Fibroblast of skin of scalp (primary cell): ENCODE measurements at places on chromosomes 12 and 14.
A peak's percentile ranks its signal among the peaks of the same experiment; 100 is the strongest.

GRCh38 chr12:42474391-42474790, 115.2 kb downstream of the PRICKLE1 start:
- DNase-seq: peak; percentile 62

GRCh38 chr12:6959805-6960592, 8.8 kb downstream of the PTPN6 start:
- DNase-seq: no peak

DNA sequence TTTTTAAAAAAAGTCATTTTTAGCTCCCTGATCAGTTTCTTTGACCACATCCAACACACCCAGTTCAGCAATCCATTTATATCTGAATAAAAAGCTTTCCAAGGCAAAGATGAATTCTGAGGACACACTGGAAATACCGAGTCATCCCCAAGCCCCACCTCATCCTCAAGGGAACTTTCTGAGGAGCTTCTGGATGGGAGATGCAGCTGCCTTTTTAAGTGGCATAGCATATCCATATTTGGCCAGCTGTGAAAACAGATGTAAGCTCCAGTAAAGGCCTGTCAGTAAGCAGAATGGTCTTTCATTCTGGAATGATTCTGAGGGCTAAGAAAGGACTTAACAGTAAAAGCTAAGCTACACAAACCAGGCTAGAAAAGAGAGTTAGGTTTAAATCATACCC, 18.4 kb downstream of the ZFYVE1 start:
- peak; percentile 90 for DNase-seq

DNA sequence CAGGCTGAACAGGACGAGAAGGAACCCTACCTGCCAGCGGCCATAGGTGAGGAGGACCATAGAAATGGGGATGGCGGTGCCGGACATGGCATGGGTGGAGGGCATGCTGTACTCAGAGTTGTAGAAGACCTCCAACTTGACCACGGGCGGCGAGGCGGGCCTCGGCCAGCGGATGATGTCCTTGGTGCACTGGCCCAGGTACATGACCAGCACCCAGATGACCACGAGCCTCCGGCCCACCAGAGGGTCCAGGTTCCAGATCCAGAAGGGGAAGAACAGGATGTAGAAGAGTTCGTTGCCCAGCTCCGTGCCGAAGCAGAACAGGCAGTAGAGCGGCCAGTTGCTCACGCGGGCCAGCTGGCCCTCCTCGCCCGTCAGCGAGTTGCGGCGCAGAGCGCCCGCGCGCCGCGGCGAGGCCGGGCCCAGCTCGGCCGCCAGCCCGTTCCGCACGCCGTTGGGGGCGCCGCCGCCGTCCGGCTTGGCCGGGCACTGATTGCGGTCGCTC, 582 bp downstream of the SGPP1 start:
- peak; percentile 30 for DNase-seq

GRCh38 chr12:96503976-96504375, 14.6 kb downstream of the CFAP54 start:
- no peak for DNase-seq

- DNase-seq: no peak
Observed at GRCh38 chr12:23455283-23455682, 494.2 kb downstream of the SOX5 start.

- no peak for DNase-seq
Observed at GRCh38 chr14:45194964-45195363, 58.0 kb downstream of the MIS18BP1 start.

DNA sequence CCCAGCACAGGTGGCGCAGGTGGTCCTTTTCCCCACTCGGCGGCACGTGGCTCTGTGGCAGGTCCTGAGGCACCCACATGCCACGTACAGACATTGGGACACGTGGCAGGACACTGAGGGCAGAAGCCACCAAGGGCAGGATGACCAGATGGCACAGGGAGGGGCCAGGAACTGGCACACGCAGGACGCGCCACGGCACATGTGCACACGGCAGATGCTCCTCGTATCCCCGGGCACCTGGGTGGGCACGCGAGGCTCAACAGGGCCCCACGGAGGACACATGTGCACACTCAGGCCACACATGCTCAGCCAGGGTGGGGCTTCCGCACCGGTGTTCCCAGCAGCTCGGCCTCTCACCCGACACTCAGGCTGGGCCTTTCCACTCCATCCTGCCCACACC, 52.0 kb downstream of the FBRSL1 start:
- no peak for DNase-seq

- no peak for DNase-seq
Observed at GRCh38 chr12:16599081-16599480, 6.9 kb downstream of the LMO3 start.

DNA sequence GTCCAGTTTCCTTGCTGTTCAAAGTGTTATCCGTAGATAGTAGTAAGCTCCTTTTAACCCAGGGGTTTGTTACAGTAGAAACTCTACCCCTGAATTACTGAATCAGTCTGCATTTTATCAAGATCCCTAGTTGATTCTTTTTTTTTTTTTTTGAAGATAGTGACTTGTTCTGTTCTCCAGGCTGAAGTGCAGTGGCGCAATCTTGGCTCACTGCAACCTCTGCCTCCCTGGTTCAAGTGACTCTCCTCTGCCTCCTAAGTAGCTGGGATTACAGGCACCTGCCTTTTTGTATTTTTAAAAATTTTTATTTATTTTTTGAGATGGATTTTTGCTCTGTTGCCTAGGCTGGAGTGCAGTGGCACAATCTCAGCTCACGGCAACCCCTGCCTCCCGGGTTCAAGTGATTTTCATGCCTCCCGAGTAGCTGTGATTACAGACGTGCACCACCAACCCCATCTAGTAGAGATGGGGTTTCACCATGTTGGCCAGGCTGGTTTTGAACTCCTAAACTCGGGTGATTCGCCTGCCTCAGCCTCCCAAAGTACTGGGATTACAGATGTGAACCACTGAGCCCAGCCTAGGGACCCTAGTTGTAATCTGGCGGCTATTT, 10.5 kb downstream of the LARP4 start:
- DNase-seq: no peak

DNA sequence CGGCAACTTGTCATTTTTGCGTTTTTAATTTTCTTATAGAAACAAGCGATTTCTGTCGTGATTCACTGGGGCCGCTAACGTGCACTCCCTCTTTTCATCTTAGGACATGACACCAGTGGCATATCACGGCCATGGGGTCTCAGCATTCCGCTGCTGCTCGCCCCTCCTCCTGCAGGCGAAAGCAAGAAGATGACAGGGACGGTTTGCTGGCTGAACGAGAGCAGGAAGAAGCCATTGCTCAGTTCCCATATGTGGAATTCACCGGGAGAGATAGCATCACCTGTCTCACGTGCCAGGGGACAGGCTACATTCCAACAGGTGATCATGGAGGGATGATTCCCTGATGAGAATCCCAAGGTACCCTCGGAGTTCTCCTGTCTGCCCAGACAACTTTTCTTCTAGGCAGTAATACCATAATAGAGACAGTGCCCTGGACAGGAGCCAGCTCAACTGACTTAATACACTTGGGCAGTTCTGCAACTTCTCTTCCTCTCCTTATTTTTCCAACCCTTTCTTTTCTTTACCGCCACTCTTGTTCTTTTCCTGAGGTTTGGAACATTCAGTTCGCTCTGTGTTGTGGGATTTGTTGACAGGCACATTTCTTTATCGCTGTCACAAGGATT, 821 bp downstream of the TMEM106C start:
- no peak for DNase-seq

DNA sequence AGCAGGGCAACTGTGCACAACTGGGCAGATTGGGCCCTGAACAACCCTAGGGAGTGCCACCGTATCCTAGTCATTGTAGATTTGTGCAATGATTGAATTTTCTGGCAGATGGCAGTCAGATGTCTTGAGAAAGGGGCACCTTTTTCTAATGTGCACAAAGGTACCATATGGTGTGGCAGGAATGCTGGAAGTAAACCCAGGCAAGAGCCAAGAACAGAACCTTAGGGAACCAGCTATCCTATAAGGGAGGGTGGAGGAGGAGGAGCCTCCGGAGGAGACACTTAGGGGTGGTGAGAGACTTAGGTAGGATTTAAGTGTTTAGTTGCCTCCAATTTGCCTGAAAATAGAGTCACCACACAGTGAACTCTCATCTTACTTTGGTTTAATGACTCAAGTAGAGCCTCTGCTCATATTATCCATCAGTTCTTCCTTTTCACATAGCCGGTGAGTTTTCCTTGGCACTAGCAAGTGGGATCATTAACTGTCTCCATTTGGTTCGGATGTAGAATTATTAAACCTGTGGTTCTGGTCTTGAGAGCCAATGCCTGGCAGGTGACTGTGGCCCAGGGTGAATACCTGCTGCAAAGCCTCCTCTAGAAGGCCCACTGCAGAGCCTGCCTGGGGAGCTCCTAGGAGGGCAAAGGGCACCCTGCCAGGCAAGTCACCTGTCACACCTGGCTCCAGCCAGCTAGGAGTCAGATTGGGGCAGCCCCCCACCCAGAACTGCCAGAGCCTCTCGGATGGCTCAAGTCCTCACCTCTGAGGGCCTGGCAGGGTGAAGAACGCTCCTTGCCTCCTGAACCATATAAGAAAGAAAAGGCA, 184.4 kb upstream of the HIF1A start:
- DNase-seq: no peak

DNA sequence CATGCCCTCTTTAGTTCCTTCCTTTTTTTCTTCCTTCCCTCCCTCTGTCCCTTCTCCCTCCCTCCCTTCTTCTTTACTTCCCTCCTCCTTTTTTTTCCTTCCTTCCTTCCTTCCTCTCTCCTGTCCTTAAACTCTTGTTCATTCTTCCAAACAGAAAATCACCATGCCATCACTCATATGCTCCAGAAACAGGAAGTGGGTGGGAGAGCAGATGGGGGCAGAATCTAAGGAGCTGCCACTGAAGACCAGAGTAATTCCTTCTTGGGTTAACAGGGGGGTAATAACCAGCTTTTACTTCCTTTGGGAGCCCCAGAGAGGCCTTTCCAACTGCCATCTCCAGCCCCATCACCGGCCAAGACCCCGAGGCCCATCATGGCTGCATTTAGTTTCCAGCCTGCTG, 51.2 kb downstream of the SVOP start:
- DNase-seq: no peak

DNA sequence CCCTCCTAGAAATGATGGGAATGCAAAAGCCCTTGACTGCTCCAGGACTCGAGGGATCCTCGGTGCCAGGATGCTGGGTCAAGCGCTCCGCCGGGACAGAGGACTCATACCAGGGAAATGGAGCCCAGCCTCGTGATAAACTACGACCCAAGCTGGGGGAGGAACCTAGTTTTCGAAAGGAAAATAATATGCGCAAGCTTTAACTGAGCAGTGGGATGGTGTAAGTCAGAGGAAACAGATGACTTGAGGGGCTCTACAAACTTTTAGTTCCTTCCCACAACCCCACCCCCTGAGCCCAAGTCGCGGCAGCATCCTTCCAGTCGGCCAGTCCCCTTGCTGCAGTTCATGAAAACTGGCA, 654 bp upstream of the SUPT16H start:
- no peak for DNase-seq

DNA sequence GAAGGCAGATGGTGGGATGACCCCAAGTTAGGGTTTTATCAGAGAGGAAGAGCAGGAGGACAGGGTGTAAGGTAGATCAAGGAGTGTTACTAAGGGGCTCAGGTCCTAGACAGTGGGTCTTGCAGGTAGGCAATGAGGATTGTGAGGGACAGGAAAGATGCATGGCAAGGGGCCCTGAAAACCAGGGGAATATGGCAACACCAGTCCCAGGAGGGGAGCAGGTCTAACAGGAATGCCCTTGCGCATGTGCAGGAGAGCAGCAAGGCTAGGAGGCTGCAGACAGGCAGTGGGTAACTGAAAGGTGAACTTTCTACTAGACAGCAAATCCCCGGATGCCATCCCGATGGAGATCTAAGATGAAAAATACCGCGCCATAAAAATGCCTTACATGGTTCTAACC, 211.3 kb downstream of the ALG10 start:
- DNase-seq: no peak
